K562 (cell line): ENCODE measurements at places on chromosomes 3 and 15.

GRCh38 chr15:41276831-41277230 lies 45.8 kb downstream of the CHP1 start:
- no peak for DNase-seq

DNA sequence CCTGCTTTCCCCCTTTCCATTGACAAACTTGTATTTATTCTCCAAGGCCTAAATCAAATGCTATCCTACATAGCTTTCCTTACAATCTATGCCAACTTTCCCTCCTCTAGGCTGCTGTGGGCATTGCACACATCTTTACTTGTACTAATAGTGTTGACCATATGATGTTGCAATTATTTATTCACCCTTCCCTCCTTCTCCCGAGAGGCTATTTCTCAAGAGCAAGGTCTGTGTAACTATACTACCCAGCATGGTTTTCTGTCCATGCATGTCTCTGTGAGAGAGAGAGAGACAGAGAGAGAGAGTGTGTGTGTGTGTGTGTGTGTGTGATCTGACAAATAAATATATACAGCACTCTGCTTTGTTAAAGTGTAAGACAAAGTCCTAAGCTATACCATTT lies 63.8 kb downstream of the GTPBP8 start:
- DNase-seq = no peak

- no peak for DNase-seq
Observed at GRCh38 chr3:74527566-74527965, 86.9 kb downstream of the CNTN3 start.

DNA sequence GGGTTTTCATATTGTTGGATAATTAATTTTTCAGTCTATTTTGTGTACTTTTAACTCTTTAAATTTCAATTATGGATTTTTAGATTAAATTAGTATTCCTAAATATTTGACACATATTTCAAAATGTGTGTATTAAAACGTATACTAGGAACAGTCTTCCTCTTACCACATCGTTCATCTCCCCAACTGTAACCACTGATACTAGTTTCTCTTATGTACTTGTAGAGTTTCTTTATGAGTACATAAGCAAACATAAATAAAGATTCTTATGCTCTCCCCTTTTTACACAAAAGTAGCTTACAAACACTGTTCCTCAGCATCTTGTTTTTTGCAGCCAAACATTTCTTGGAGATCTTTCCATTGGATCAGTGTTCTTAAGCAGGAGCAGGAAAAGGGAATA lies 45.9 kb downstream of the CMSS1 start:
- no peak for DNase-seq

DNA sequence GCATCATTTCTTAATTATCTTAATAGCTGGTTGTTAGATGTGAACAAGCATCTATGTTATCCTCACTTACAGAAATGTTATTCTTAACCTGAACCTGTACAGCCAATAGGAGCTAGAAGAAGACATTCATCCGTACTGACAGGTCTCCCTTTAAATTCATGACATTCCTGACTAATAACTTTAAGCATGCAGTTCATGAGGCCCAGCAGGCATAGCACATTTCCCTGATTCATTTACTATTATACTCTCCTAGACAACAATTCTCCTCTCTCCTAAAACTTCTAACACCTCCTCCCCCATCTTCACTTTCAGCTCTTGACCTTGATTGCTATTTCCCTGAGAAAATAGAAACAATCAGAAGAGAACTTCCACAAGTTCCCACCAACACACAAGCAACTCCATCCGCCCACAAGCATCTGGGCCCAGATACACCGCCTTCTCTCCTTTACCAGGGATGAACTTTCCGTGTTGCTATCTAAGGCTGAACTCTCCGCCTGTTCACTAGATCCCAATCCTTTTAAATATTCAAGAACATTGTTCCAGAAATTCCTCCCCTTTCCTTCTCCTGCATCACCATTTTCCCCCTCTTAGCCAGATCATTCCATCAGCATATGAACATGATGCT lies 62.9 kb upstream of the SPRED1 start:
- no peak for DNase-seq

GRCh38 chr15:68989541-68990230 lies 24.8 kb upstream of the NOX5 start:
- DNase-seq = no peak

- DNase-seq = no peak
Observed at GRCh38 chr15:63809452-63809851, 24.3 kb downstream of the HERC1 start.

GRCh38 chr15:66873856-66874255 lies 171.8 kb downstream of the SMAD6 start:
- no peak for DNase-seq

GRCh38 chr15:67783303-67783702 lies 42.0 kb upstream of the SKOR1 start:
- DNase-seq = no peak

- peak; percentile 36 for DNase-seq
Observed at GRCh38 chr3:81910244-81910852, 148.9 kb upstream of the GBE1 start.

DNA sequence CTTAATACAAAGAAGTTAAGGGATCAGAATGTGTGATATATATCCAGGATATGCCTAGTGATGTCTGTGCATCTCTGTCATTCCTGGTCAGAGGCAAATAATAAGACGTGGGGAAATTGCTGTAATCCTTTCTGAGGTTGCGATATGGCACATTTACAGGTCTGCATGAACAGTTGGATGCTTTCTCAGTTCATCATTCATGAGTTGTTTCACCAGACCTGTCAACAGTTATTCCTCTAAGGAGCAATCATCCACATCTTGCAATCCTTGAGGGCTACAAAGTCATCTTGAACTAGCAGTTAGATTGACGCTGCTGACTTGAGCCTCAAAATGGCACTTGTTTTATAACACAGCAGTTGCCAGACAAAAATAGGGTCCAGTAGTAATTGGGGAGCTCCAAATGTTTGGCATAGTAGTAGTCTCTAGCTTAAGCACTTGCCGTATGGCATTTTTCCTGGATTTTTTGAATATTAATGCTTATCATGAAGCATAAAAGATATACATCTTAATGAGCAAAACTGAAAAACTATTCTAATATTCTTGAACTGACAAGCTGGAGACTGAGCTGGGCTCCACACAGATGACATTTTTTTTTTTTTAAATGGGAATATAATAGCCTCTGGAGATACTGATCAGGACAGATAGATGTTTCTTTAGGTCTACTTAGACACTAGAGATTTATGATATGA lies 761.7 kb downstream of the VGLL3 start:
- no peak for DNase-seq

GRCh38 chr15:77034695-77035489 lies 36.0 kb downstream of the TSPAN3 start:
- peak; percentile 52 for DNase-seq

GRCh38 chr3:58209933-58210332 lies 839 bp downstream of the DNASE1L3 start:
- DNase-seq = no peak

DNA sequence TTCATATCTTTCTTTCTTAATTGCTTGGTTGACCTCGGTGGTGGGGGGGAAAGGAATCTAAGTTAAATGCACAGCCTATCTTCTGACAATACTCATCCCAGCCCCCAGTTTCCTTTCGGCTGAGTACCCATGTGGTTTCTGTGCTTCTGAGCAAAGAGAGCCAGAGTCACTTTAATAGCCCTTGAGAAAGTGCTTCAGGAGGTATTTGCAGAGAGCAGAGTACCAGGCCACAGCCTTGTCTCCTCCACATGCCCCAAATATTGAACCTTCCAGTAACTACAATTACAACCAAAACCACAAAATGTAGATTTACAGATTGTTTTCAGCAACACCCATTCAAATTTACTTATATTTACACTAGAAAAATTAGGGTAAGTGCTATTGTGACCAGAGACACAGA lies 647.4 kb downstream of the NR2F2 start:
- DNase-seq = no peak

- DNase-seq = no peak
Observed at GRCh38 chr15:66594344-66594743, 28.5 kb upstream of the LCTL start.

GRCh38 chr3:104909721-104910120 lies 457.0 kb upstream of the ALCAM start:
- no peak for DNase-seq

DNA sequence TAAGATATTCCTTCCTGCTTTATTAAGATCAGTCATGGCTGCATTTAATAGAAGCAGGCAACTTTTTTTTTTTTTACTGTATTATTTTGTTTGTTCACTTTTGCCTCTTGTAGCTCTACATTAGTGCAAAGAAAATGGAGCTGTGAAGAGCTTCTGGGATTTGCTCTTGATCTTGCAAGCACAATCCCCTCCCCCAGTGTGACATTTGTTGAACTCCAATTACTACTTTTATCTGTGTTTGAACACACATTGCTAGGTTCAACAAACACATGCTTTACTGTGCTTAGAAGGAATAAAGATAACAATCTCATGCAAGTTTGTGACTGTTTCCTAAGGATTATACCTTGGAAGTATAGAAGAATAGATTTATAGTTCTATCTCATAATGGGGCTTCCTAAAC lies 648.8 kb downstream of the NLGN1 start:
- DNase-seq = no peak

DNA sequence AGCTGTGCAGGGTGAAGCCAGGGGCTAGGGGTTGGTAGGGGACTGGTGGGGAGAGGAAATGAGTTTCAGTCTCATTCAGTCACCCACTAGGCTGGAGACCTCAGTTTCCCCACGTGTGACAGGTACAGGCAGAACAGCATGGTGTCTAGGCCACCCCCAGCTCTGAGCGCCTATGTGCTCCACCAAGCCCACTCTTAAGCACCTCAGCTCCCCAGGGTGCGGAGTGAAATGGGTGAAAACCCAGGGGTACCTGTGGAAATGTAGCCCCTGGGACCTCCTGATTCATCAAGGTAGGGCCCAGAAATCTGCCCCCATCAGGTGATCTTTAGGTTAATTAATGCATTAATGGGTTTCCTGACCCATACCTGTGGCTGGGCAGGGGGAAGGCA lies 3.7 kb downstream of the ATP2B2 start:
- DNase-seq = no peak

- DNase-seq = no peak
Observed at GRCh38 chr3:22175947-22176346, 424.9 kb upstream of the ZNF385D start.

DNA sequence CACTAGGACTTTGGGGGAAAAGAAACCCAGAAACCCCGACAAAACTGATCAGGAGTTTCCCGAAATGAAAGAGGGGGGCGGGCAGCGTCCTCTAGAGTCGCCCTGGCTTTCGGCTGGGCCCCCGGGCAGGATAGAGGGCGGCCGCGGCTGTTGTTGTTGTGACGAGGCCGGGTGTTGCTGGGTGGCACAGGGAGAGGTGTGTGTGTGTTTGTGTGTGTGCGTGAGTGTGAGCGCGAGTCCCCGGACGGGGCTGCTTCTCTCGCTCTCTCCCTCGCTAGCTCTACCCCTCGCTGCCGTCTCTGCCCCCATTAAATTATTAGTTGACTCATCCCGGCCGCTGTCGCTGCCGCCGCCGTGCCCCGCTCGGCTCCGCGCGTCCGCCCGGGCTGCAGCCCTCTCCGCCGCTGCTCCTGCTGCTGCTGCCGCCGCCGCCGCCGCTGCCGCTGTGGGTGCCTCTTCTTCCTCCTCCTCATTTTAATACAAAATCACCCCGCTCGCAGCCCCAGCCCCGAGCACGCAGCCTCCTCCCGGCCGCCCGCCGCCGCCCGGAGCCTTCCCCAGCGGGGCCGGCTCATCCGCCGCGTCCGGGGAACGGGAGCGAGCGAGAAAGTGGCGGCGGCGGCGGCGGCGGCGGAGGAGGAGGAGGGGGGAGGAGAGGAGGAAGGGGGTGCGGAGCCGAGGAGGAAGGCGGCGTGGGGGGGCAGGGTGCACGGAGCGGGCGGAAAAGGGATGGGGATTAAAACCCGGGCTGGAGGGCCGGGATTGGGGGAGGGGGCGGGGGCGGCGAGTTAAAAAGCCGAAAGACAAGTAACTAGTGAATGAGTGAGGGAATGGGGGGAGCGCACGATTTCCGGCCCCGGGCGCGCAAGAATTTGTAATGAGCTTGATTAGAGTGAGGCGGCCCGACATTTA lies at the start of gene SATB1:
SATB1 (minus strand) TSS at position 611 of the 912 bp plus-strand sequence. CDS start 4,372 bp downstream, outside the sequence.
- DNase-seq = peak; percentile 38

DNA sequence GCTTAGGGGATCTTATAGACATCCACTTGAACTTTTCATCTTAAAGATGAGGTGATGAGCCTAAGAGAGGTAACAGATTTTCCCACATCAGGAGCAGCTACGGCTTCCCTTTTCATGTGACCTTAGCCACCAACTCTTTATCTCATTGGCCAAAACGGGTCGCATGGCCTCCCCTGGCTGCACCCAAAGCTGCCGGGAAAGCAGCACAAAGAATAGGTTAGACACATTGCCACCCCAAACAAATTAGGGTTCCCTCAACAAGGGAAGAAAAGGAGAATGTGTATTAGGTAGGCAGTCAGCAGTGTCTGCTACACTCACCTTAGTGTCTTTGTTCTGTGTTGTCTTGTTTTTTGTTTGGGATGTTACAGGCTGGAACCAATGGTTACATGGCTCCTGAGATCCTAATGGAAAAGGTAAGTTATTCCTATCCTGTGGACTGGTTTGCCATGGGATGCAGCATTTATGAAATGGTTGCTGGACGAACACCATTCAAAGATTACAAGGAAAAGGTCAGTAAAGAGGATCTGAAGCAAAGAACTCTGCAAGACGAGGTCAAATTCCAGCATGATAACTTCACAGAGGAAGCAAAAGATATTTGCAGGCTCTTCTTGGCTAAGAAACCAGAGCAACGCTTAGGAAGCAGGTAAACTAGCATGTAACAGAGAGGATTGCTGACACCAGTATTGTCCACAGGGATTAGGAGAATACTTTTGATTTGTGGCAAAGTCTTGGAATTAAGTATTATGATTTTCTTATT lies 44.2 kb downstream of the GRK7 start:
- peak; percentile 59 for DNase-seq

- DNase-seq = no peak
Observed at GRCh38 chr3:142433110-142433509, 14.7 kb downstream of the XRN1 start.

DNA sequence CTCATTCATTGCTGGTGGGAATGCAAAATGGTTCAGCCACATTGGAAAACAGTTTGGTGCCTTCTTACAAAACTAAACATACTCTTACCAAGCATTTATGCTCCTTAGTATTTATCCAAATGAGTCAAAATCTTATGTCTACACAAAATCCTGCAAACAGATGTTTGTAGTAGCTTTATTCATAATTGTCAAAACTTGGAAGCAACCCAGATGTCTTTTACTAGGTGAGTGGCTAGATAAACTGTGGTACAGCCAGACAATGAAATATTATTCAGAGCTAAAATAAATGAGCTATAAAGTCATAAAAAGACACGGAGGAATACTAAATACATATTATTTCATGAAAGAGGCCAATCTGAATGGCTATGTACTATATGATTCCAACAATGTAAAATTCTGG lies 709.5 kb downstream of the NSUN3 start:
- DNase-seq = no peak

- DNase-seq = no peak
Observed at GRCh38 chr3:31760654-31761053, 220.4 kb downstream of the OSBPL10 start.

GRCh38 chr3:134375582-134376384 lies 1.5 kb upstream of the AMOTL2 start:
- no peak for DNase-seq

GRCh38 chr3:20066850-20067617 lies 26.8 kb downstream of the KAT2B start:
- DNase-seq = no peak
